ENCODE measurements at places on chromosomes 16 and 17. TPM values are rescaled to one million over a fixed set of nuclear protein-coding genes. Genes with fewer than 3 reads are reported as not detected.

DNA sequence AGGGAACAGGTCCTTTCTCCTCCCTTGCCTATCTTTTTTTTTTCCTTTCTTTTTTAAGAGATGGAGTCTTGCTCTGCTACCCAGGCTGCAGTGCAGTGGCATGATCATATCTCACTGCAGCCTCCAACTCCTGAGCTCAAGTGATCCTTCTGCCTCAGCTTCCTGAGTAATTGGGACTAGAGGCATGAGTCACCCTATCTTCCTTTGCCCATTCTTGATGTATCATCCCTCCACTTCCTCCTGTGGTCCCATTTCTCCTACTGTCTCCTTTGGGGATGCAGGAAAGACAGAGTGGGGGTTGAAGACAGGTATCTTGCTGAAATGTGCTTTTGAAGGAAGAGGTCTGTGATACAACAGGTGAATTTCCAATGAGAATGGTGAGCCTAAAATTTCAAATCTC lies 5.5 kb downstream of the MYO19 start:
- H3K4me3 ChIP-seq = no peak overlapping the region
- H3K27me3 ChIP-seq = no peaks in the 10 kb centered on the region
- no peak overlapping the region for H3K27ac ChIP-seq
- DNase-seq = no peak

- no peak for DNase-seq
- H3K4me1 ChIP-seq = no peaks in the 10 kb centered on the region
- no peaks in the 10 kb centered on the region for H3K36me3 ChIP-seq
- H3K4me3 ChIP-seq = no peak overlapping the region
Measured at GRCh38 chr16:51243936-51244436, 92.9 kb upstream of the SALL1 start.

- H3K4me3 ChIP-seq = no peak overlapping the region
- no peaks in the 10 kb centered on the region for H3K27me3 ChIP-seq
Measured at GRCh38 chr17:80316927-80317705, 56.5 kb downstream of the RNF213 start.

GRCh38 chr17:4598776-4599504 lies 14.6 kb downstream of the SMTNL2 start:
- peaks cover 14% of the 10 kb centered on the region for H3K27me3 ChIP-seq
- peak overlapping the region; percentile 24 for H3K27ac ChIP-seq
- H3K4me3 ChIP-seq = no peak overlapping the region
- H3K4me1 ChIP-seq = peaks cover 6% of the 10 kb centered on the region

Gene CTRB2
- not detected for polyA plus RNA-seq

- H3K27ac ChIP-seq = peak overlapping the region; percentile 84
- H3K4me1 ChIP-seq = peaks cover 63% of the 10 kb centered on the region
- no peaks in the 10 kb centered on the region for H3K27me3 ChIP-seq
- H3K36me3 ChIP-seq = no peaks in the 10 kb centered on the region
- DNase-seq = no peak
Measured at GRCh38 chr17:40548982-40549685, 16.1 kb downstream of the CCR7 start.

Gene TMEM114
- not detected for polyA plus RNA-seq

GRCh38 chr17:43200127-43200526 lies 11.5 kb upstream of the TMEM106A start:
- H3K4me1 ChIP-seq = no peaks in the 10 kb centered on the region
- H3K27me3 ChIP-seq = no peaks in the 10 kb centered on the region
- H3K36me3 ChIP-seq = peaks cover 100% of the 10 kb centered on the region
- no peak overlapping the region for H3K27ac ChIP-seq
- no peak for DNase-seq
- H3K4me3 ChIP-seq = no peak overlapping the region

Gene SPNS2
- polyA plus RNA-seq = 23.7 TPM

DNA sequence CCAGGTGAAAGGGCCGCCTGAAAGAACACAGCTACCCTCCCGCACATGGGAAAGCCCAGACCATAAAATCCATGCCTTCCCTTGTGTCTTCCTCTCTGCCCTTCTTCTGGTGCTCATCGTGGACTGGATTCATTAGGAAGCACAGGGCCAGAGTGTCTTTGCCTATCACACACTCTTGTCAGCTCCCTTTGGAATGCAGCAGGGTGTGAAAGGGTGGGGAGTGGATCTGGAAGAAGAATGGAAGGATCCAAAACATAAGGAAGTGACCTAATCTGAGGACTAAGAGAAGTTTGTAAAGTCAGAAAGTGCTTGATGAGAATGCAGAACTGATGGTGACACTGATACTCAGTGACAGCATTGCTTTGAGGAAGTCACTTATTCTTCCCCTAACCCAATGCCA lies 1147.3 kb upstream of the GOT2 start:
- H3K27me3 ChIP-seq = no peaks in the 10 kb centered on the region
- H3K4me3 ChIP-seq = no peak overlapping the region
- no peaks in the 10 kb centered on the region for H3K4me1 ChIP-seq
- H3K27ac ChIP-seq = no peak overlapping the region
- no peaks in the 10 kb centered on the region for H3K36me3 ChIP-seq

Gene KRTAP4-3
- polyA plus RNA-seq = not detected

Gene VWA3A
- 1.7 TPM for polyA plus RNA-seq

Measured in left lung (tissue), 14 donors.